Activated T-cell treated with anti-CD3 and anti-CD28 coated beads for 48 hours (primary cell): ENCODE measurements at places on chromosomes 5 and 9.

DNA sequence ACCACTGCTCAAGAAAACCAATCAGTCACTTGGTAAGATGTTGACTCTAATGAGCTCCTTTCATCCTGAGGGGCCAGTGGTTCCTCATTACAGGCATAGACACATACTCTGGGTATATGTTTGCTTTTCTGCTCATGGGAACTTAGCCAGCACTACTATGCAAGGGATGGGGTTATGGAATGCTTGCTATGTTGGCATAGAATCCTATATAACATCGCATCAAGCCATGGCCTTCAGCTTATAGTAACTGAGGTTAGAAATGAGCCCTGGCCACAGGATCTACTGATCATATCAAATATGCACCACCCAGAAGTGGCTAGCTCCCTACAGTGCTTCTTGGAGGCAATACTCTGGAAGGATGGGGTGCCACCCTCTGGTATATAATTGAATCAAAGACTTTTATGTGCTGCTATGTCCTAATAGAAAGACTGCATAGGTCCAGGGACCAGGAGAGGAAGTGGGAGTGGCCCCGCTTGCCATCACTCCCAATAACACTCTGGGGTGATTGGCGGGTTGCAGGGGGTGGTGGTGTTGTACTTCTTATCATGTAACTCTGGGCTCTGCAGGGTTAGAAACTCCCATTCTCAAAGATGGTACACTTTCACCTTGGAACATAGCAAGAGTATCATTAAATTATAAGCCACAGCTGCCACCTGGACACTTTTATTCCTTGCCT lies 70.3 kb downstream of the ZNF366 start:
- no peak for DNase-seq

DNA sequence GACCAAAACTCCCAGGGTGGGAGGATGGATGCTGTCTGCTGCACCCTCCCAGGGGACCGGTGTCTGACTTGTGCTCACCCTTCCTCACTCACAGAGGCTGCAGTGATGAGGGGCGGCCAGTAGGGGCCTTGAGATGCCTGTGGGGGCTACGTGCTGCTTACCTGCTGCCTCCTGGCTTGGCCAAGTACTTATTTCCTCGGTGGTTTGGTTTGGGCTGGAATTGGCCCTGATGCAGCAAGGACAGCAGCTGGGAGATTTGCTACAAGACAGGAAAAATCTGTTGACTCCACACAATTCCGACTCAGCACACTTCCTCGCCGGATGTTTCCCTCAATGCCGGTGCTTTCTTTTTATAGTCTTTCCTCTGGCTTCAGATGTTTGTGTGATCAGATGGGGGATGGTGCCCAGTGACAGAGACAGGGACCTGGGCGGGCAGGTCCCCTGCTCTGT lies 6.6 kb downstream of the PCDH12 start:
- peak; percentile 30 for DNase-seq

GRCh38 chr5:158499075-158499891 lies 600.4 kb downstream of the EBF1 start:
- DNase-seq = no peak

GRCh38 chr5:52339285-52339684 lies 448.4 kb upstream of the ITGA1 start:
- no peak for DNase-seq

DNA sequence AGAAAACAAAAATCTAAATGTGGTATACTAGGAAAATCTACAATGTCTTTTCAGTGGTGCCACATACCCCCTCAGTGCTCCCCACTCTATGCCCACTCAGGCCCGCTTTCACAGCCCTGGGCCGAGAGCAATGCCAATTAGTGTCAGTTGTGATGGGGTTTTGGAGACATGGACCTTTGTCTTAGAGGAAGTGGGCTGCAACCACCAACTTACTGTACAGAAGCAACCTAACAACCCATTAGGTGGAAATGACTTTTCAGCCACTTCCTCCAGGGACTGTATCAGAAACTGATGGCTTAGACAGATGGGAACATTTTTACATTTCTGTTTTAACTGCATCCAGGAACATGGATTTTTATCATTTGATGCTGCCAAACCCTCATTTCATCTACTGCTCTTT lies 268.0 kb downstream of the BNC2 start:
- DNase-seq = no peak

- DNase-seq = no peak
Observed at GRCh38 chr5:165134155-165134554, 1628.7 kb downstream of the MAT2B start.

DNA sequence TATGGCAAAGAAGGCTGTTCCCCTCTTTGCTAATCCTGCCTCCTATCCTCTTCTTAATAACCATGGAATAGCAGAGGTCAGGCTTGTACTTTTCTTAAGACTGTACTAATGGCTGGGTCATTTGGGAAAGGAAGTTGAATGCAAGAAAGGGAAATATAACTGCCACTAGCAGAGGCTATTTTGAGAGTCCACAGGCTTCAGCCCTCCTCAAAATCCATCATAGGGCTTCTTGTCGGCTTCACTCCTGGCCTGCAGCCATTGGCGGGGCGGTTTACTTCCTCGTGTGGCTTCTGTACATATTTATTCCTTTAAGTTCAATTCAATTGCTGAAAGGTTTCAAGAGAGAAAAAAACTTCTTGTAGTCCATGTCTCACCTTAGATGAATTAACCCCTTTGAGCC lies 2.8 kb upstream of the PARP8 start:
- DNase-seq = no peak

- DNase-seq = no peak
Observed at GRCh38 chr5:95892784-95893354, 68.8 kb downstream of the ELL2 start.

DNA sequence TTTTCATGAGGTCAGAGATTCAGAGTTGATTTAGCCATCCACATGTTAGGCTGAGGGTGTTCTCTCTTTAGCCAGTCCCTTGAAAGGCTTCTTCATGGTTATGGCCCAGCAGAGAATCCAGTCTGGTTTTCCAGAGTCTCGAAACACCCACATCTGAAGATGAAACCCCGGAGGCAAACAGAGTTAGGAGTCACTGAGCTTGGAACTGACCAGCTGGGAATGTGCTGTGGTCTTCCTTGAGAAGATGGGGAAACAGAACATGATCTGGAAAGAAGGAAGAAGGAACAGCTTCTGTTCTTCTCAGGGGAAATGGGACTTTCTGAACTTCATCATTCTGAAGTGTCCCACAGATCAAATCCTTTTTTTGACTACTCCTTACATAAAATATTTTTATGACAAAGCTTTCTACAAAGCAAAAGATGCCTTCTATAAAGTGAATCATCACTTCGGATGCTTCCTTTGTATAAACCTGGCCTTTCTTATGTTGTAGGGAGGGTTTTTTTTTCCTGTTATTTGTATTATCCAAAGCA lies 45.4 kb downstream of the ZNF618 start:
- no peak for DNase-seq

GRCh38 chr5:14802541-14802940 lies 69.0 kb downstream of the ANKH start:
- DNase-seq = no peak
